Activated naive CD8-positive, alpha-beta T cell treated with anti-CD3 and anti-CD28 coated beads, Interleukin-2, amount 50 U/mL, for 16 hours (primary cell): ENCODE measurements at places on chromosomes 3 and 15.

- DNase-seq = no peak
These were observed 73.7 kb upstream of the PROK2 start for GRCh38 chr3:71858503-71859122.

- no peak for DNase-seq
These were observed 344.6 kb downstream of the EPHA3 start for GRCh38 chr3:89452066-89452465.

- no peak for DNase-seq
These were observed 34.7 kb upstream of the PHLDB2 start for GRCh38 chr3:111824351-111824750.

GRCh38 chr3:13484851-13485590 is 4.9 kb downstream of the HDAC11 start:
- DNase-seq = no peak

- no peak for DNase-seq
These were observed 82.3 kb downstream of the AAGAB start for GRCh38 chr15:67172172-67172571.

DNA sequence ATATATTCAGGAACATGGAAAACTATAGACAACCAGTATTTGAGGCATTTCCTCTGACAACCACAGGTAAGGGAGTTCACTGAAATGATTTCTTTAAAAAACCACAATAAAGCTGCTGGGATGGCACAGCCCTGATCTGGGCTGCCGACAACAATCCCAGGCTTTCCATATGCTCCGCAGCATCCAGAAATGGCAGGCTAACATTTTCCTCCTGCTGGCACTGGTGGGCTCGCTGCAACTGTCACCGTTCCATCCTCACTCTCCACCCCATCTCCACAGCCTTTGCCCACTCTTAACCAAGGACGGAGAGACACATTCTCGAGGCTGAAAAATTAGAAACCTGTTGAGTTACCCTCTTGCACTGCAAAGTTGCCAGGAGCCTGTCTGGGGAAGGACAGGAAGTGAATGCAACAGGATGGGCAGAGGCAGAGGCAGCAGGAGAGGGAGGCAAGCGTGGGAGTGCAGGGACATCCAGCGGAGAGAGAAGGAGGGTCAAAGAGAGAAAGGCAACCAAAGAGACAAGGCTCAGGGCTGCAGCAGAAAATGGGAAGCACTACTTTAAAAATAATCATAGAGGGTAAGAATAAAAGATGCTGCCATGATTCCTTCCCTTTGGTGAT is 79.0 kb upstream of the ARRDC4 start:
- no peak for DNase-seq

DNA sequence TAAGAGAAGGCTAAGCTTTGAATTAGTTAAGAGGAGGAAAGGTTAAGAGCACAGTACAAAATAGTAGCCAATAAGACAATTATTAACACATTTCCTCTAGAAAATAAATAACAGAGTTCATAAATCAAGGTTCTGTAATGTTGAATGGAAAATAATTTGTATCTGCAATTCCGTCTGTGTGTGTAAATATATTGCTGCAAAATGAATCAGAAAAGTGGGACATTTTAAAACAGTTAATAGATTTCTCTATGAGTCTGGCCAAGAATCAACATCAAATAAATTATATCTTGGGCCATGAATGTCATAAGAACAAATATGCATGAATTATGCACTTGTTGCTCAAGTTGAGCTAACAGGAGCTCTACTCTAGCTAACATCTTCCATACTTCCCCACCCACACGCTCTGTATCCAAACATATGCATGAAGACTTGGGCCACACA is 14.2 kb upstream of the SUCNR1 start:
- no peak for DNase-seq

GRCh38 chr15:91632981-91633380 is 220.5 kb upstream of the SLCO3A1 start:
- no peak for DNase-seq

DNA sequence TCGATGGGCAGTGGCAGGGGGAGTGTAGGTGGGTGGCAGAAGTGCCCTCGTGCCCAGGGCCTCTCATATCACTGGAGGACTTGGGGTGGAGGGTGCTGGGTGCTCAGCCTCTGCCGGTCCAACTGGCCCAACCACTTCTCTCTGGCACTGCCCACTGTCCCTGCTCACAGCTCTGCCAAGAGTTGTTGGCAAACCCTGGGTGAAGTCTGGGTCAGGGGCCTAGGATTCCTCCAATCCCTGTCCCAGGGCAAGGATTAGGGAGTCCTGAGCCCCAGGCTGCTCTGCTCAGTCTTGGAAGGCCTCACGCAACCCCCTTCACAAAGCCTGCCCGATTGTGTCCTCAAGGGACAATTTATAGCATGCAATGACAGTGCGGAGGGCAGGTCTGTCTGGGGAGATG is 5.2 kb upstream of the PRKCD start:
- DNase-seq = no peak

DNA sequence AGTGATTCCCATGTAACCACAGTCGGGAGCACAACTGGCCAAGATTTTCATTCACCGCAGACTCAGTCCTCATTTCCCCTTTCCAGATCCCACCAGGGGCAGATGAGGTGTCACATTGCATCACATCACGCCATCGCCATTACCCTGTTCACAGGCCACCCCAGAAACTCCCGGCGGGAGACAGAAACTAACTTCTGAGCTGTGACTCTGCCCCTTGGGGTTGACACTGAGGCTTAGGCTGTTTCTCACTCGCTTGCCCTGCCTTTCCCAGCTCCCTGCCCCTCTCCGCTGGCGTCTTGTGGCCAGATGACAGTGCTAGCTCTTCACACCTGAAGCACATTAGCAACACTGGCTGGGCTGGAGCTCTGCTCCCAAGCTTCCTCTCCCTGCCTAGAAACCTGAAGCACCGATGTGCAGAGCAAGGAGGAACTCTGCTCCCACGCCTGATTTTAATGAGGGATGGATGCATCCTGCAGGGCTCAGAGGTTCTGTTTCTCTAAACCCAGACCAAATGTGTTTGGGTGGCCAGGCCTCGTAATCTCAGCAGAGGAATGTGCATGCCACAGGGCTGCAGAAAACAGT is 88.8 kb upstream of the CTDSPL start:
- DNase-seq = no peak
